ENCODE measurements at places on chromosomes 1 and 21.

- no peak for DNase-seq
Observed at GRCh38 chr1:161267321-161267720, 8.8 kb downstream of the PCP4L1 start.

DNA sequence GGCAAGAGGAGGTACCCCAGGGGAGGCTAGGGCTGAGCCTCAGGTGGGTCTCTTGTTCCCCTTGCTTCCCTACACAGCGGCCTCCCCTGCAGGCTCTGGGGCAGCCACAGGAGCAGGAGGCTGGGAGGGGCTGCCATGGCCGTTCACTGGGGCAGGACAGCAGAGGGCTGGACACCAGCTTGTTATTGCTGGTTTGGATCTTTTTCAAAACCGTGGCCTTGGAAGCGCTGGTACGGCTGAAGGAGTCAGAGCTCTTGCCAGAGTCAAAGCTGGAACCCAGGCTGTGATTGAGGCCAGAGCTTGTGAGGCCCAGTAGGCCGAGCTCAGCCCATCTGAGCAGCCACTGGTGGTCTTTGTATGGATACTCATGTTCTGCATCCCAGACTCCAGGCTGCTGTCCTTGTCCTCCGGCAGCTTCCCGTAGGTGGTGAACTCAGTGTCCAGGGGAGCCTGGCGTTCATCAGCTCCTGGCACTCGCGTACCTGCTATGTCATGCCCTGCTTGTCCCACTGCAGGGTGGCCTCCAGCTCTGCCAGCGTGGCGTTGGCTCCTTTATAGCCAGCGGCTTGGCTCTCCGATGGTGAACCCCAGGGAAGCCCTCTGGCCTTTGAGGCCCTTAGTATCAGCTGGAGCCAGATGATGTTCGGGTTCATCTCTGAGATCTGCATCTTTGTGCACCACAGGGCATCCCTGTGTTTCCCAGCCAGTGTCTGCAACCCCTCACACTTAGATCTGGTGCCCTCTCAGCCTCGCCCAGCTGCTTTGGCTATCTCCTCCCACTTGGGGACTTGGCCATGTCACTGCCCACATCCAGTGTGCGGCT, 40.3 kb upstream of the THEM4 start:
- DNase-seq: no peak

DNA sequence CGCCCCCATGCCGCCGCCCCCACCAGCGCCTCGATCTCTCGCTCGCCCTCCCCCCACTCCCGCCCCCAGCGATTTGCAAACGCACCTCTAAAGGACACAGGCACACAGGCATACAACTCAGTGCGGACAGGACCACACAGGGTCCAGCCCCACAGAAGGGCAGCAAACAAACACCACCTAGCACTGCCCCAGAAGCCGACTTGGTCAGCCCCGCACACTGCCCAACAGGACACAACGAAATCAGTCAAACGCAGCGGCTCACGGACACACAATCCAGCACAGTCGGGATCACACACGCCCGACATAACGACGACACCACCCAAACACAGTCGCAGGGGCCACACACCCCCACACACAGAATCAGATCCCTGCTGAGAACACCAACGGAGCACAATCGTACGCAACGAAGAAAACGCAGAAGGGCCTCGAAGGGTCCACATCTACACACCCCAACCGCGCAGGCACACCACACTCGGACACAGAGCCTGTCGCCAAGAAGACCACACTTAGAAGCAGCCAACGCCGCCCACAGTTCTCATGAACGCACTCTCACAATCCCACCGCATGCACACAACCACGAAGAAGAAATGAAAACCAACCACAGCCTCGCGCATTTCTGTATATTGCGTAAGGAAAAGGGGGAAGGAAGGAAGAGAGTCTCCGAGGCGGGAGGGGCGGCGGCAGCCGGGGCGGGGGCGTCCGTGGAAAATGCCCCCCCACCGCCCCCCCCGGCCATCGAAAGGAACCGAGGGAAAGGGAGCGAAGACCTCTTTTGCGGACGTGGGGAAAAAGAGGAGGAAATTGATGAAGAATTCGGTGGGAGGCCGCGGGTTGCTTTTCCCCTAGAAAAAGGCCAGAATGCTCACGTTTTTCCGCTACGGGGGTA, 481 bp downstream of the TAL1 start:
- peak; percentile 45 for DNase-seq

DNA sequence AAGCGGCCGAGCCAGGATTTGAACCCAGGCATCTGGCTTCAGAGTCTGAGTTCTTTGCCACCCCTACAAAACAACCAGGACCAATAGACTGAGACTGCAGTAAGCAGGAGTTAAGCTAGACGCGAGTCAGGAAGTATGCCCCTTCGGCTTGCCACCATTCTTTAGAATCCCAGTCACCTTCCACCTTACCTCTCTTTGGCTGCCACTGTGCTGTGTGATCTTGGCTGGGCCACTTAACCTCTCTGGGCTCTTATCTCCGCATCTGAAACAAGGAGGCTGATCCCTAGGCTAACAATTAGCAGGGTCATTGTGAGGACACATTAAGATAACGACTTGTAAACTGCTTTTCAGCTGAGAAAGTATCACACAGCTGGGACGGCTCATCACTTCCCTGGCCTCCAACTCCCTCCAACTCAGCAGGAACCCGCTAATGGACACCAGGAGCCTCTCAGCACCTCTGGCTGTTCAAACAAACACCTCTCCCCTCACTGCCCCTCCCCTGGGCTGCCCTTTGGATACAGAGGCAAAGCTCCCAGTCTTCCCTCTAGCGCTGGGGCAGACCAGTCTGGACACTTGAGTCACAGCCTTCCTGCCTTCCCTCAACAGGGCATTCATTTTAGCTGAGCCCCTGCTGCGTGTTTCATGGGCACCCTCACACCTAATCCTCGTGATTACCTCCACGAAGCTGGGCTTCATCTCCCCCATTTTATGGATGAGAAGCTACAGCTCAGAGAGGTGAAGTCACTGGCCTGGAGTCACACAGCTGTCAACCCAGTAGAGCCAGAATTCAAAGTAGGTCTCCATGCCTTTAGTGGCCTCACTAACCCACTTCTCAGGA, 83.2 kb downstream of the CAMK2N1 start:
- DNase-seq: no peak

- peak; percentile 45 for DNase-seq
Observed at GRCh38 chr1:91651661-91652071, 151.0 kb downstream of the CDC7 start.

DNA sequence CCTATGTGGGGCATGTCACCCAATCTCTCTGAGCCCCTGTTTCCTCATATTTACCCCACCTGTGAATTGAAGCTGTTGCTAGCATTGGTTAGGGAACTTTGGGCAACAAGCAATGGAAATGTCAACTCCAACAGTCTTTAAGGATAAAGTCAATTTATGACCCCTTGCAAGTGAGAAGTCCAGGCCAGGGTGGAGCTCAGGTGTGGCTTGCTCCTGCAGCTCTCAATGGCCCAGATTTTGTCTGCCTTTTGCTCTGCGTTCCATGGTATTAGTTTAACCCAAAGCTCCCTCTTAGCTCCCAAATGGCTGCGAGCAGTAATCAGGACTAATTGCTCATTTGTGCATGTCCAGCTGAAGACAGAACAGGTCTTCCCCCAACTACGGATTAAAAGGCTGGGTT, 70.4 kb upstream of the ABCG1 start:
- no peak for DNase-seq

All from left kidney (tissue), 8 donors.